Omental fat pad (tissue), 4 donors: ENCODE measurements at places on chromosomes 1 and 21.

GRCh38 chr1:197705941-197706340 is 69.3 kb downstream of the DENND1B start:
- DNase-seq: no peak

DNA sequence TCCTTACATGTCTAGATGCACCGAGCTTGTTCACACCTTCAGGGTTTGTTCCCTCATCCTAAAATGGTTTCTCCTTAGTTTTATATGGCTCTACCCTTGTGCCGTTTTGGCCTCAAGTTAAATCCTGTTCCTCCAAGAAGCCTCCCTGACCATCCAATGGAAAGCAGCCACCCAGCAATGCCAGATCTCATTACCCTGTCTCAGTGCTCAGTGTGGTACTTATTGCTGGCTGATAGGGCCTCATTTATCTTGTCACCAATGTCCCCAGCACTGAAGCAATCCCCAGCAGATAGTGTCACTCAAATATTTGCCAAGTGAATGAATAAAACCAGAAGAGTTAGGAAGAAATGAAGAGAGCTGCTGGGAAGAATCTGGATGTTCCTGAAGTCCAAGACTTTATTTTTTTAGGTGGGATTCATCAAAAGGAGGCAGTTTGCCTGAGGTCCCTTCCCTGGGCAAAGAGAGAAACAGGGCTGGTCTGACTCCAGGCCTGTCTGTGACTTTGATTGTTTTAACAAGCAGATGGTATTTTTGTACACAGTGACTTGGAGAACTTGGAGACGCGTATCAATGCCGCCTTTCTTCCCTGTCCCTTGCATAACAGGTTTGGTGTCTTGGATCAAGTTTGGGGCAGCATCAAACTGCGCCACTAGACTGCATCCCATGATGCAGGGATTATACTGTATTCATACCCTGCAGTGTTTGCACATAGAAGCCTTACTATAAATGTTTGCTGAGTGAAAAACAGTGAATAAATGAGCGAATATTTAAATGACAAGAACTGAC is 221.2 kb downstream of the DISC1 start:
- DNase-seq: no peak

GRCh38 chr1:5564578-5565257 is 427.5 kb downstream of the NPHP4 start:
- DNase-seq: no peak

GRCh38 chr21:42150474-42151085 is 68.4 kb upstream of the ABCG1 start:
- no peak for DNase-seq

GRCh38 chr1:243799908-243800307 is 50.1 kb downstream of the AKT3 start:
- DNase-seq: no peak

- DNase-seq: no peak
These were observed 106.1 kb upstream of the CHODL start for GRCh38 chr21:18138507-18138906.

DNA sequence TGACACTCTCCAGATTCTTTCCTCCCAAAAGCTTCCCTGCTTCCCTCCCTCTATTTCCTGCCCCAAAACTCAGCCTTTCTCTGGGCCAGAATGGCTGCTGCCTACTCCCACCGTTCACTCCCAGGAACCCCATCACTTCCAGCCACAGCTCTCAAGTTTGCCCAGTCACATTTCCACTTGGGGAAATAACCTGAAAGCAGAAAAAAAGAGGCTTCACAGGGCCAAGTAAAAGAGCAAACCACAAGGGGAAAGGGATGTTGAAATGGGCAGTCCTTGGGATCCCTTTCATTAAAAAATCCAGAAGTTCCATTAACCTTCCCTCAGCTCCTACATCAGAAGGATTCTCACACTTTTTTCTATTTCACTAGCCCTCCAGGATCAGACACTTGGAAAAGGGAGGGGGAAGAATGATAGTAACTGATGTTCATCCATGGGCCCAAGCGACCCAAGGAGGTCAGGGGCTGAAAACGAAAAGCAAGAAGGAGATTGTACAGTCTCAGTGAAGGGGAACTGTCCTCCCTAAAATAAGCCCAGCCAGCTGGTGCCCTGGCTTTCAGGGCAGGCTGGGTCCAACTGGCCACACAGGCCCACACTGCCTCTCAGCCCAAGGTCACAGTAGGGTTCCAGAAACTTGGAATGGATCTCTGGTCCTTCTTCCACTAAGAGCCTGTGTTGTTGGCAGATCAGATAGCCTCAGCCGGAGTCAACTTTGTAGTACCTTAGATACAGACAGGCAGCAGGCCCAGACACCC is 49.7 kb downstream of the DMAP1 start:
- DNase-seq: no peak

DNA sequence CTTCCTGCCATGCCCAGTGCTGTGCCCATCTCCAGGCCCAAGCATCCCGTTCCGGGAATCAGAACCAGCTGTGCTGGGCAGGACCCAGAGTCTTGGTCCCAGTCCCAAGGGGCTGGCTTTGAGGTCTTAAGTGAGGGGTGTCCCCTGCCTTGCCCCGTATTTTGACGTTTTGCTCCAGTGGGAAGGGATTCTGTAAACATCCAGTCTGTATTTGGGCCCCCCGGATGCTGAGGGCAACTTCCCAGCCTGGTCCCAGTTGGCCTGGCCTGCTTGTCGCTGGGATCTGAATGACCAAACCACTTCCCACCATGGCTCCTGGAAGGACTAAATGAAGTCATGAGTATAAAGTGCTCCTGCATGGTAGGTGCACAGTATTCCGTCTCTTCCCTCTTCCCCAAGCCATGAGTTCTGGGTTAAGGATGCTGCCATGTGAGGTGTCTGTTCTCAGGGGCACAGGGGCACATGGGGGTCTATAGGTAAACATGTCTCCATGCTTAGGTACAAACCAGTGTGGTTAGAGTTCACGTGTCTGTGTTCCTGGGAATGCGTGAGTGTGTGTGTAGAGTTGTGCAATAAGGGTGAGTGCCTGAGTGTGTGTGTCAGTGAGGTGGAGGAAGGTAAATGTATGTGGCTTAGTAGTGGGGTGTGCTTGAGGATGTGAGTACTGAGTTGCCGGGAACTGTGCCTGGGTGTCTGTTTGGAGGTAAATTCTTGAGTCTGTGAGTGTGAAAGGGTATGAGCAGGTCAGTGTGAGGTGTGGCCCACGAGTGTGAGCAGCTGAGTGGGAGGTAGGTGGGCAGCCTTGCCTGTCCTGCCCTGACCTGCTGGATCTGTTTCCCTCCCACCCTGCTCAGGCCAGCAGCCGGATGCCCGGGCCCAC is 1.5 kb downstream of the B4GALT2 start:
- DNase-seq: no peak

DNA sequence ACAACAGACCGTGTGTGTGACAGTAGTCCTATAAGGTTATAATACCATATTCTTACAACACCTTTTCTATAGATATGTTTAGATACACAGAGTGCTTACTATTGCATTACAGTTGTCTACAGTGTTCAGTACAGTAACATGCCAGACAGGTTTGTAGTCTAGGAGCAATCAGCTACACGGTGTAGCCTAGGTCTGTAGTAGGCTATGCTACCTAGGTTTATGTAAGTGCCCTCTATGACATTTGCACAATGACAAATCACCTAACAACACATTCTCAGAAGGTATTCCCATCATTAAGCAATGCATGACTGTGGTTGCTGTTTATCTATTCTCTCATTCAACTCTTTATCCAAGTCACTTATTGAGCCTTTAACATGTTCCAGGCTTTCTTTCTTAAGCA is 1.8 kb upstream of the WLS start:
- no peak for DNase-seq

- no peak for DNase-seq
These were observed 3.3 kb upstream of the CCDC28B start for GRCh38 chr1:32197074-32197473.

DNA sequence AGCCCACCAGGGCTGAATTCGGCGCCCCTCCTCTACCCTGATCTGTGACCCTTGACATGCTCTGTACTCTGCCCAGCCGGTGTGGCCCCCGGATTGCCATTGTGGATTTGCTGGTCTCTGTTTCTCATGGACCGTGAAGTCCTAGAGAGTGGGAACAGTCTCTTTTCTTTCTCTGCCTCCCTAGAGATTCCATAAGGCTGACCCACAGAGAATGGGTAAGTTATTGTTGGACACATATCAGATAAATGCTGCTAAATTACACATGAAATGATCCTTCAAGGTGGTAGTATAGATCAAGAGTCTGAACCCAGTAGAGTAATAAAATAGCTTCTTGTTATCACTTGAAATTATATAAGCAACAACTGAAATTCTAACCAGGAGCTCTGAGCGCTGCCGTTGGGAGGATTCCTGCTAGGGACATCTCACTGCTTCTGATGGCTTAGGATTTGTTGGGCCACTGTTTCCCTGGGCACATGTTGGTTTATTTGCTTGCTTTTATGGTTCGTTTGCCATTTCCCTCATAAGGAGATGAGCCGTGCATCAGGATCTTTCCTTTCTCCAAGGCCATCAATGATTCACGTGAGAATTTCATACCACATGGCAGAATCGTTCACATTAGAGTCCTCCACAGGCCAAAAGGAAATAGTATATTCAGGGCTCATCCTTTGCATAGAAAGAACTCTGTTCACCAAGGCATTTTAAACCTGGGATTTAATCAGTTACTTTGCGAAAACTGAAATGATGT is 111.9 kb downstream of the ZBTB18 start:
- no peak for DNase-seq

DNA sequence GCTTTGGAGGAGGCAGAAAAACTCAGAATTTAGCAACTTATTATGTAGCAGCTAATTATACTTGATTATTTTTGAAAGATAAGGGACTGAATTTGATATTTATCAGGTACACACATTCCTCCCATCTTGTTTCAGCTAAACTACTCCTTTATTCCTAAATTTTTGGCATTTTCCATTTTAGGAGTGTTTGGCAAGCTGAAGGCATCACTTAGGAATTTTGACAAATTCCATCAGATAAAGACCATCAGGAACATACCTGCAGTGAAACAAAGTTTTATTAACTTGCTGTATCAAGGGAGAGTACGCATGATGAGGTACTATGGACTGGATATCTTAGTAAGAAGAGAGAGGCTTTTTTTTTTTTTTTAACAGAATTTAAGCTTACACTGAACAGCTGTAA is 1092.2 kb downstream of the PLA2G4A start:
- DNase-seq: no peak

DNA sequence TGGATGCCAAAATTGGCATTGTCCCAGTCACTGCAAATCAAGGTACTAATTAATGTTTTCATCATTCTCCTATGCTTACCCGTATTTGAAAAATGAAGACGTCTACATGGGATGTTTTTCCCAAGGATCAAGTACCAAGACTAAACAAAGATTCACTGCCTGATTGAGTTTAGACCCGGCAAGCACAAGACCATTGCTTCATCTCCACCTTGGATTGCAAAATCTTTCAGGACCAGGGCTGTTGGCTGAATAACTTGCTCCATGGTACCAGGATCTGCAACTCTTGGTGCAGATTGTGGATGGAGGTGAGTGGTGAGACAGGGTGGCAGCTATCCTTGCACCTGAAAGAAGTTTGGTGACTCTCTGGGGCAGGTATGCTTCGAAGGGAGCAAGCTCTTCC is 122.5 kb upstream of the ETS2 start:
- no peak for DNase-seq

DNA sequence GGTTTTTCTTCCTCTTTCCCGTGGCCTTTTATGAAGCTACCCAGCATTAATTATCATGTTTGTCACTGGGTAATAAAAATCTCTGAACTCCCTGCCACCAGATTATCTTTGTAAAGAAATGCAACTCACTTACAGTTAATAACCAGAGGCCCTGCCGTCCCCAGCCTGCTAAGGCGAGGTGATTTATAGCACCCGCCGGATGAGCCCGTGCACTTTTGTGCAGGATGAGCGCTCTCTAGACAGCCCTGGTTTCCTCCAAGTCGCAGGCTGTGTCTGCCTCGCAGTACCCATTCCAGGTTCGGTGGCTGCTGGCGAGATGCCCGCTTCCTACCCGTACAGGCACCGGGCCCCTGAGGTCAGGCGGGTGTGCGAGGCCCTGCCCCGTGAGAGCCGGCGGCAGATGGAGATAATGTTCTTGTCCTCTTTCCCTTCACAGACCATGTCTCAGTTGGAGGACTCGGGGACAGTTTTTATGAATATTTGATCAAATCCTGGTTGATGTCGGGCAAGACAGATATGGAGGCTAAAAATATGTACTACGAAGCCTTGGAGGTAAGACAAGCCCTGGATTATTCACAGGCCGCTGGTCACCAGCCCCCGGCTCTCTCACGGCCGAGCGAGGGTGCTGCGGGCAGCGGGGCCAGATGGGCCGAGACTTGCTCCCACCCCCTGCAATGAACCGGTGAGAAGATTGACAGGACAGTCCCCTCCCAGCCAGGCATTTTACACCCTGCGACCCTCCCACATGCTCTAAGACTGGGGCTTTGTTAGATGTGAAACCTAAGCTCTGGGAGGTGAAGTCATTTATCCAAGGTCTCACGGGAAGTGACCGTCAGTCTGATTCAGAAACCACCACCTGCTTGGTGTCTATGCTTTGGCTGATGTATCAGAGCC is 28.5 kb upstream of the SELENON start:
- no peak for DNase-seq

GRCh38 chr1:214338212-214338611 is 57.3 kb downstream of the SMYD2 start:
- no peak for DNase-seq

DNA sequence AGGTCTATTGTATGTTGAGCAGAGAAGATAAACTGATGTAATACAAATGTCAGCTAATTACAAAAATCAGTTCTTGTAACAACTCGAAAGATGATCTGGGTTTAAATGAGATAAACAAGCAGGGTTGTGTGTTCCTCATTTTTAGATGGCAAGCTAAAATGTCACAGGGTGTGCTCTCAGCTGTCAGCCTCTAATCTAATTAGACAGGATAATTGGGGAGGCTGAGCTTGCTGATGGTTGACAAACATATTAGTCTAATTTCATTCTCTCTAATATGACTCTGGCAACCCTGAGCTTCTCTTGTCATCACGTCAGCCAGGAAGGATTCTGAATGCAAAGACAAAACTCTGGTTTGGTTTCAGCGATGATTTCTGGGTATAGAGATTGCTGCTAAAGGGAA is 335.3 kb upstream of the KAZN start:
- DNase-seq: no peak

DNA sequence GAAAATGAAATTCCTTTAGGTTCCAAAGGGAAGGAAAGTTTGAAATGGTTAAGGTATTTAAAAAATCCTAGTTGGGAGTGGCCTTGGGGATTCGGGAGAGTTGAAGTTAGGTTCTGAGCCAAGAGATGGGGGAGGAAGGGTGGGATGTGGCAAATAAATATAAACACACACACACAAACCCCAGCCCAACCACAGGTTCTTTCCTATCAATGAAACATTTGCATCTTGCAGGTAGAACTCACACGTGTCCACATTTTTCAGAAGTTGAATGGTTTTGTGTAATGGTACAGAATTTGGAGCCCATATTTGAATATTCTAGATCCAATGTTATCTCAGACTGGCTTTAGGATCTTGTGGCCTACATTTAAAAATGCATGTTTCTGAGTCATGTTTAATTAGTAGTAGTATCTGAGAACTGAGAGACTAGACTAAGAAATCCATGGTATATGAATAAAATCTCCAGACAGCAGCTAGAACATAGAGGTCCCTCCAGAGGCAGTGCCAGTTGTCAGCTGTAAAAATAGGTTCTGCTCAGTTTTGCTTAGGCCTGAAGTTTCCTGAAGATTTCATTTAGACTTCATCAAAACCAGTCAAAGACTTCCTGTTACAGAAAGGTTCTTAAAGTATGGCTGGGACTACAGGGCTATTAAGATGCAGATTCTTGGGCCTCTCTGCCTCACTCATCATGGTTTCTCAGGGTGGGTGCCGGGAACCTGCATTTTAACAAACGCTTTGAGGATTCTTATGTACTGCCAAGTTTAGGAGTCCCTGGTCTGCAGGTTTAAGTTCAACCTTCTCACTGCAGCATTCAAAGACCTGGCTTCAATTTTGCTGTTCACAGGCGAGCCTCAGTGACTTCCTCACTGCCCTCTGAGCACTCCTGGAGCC is 21.3 kb downstream of the RUNX1 start:
- no peak for DNase-seq
